ENCODE measurements at places on chromosomes 2 and 18. TPM values are rescaled to one million over a fixed set of nuclear protein-coding genes. Genes with fewer than 3 reads are reported as not detected.
A peak's percentile ranks its signal among the peaks of the same experiment; 100 is the strongest.

The UGT1A4 gene
- not detected for total RNA-seq

DNA sequence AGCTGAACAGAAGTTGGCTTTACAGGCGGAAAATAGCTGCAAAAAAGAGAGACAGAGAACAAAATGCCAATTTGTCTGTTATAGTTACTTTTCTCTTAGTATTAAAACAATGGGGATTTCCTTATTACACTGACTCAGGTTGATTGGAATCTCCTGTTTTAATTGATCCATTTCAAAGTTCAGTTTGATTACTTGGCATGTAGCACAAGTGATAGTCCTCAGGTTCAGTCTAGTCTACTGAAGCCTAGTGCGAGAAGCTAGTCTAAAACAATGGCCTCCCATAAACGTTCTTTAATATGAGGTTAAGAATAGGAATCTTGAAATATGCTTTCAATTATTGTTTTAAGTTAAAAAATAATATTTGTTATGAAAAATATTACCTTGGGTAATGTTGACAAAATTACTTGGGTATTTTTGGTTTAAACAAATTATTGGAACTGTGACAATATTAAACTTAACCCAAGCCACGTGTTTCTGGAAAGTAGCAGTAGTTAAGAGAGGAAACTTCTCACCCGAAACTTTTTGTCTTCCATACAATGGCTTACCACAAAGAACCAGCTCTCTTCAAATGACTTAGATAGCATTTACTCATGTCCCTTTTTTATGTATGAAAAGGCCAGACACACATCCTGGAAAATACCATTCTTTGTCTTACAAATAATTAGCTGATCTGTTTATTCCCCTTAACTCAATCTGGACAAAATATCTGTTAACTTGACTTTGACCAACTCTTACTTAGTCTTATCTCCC, 1326.2 kb upstream of the TMEFF2 start:
- no peak for DNase-seq

GRCh38 chr2:152611458-152612231, 105.6 kb downstream of the PRPF40A start:
- DNase-seq: peak; percentile 40

GRCh38 chr18:524466-524865, 24.0 kb upstream of the COLEC12 start:
- DNase-seq: no peak

- no peak for DNase-seq
These were observed 14.3 kb upstream of the GPD2 start for GRCh38 chr2:156421851-156422250.

- no peak for DNase-seq
These were observed 20.8 kb downstream of the BAZ2B start for GRCh38 chr2:159595410-159596046.

DNA sequence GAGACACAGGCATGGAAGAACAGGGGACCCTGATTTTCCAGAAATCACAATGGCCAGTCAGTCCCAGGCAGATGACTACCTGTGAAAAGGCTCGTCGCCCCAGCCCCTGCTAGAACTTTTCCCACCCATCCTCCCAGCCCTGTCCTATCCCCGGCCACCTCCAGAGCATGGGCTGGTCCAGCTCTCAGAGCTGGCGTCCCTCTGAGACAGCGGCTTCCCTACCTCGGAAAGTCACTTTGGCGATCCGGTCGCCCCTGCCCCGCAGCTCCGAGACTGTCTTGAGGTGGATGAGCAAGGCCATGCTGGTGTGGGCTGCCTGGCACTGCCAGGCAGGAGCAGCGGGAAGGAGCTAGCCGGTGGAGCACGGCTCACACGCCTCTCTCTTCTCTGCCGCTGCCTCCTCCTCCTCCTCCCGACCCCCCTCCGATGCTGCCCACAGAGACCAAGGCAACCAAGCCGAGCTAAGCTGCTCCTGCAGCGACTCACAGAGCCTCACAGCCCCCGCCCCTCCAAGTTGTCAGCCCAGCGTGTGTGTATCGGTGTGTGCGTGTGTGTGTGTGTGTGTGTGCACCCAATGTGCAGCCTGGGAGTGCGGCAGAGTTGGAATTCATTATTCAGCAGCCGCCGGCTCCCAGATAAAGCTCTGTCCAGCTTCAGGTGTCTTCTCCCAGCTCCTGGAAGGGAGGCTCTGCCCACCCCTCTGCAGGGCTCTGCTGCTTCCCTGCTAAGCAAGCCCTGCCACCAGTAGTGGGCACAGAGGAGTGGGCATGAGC, 80.5 kb upstream of the OTOF start:
- DNase-seq: no peak

DNA sequence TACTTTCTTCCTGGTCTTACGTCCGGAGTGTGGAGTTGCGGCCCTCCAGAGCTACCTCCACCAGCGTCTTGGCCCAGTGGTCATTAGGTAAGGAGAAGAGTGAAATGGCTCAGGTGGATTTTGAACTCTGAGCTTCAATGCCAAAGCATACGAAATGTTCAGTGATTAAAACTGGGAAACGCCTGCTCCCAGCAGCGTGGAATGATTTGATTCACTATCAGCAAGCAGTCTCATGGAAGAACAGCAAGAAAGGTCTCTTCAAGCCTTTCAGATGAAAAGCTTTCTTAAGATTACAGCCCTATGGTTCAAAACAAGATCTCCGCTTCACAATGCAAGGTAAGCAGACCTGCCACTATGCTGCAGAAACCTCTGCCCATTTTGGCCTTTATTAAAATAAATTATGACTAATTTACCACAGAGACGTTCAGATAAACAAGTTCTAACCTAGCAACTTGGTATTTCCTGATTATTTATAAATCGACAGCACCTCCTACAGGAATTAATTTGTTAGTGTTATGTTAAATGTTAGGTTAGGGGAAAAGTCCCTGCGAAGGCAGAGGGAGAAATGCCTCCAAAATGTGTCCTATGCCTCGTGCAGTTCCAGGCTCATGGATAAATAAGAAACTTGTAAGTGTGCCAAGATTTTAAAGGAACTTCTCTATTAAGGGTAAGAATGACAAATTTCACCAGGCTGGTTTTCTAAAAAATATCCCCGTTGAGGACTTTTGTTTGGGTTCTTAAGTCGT, 10.1 kb downstream of the SP9 start:
- DNase-seq: peak; percentile 22
